Fibroblast of the aortic adventitia (primary cell): ENCODE measurements at places on chromosomes 11 and 22. TPM values are rescaled to one million over a fixed set of nuclear protein-coding genes. Genes with fewer than 3 reads are reported as not detected.

The APOA5 gene
- not detected in 2 replicates for total RNA-seq

The PNPLA3 gene
- 2.9 and 4.5 TPM in 2 replicates for total RNA-seq

The CTSF gene
- 35.0 and 47.1 TPM in 2 replicates for total RNA-seq

The SYT7 gene
- total RNA-seq: 7.0 and 112 TPM in 2 replicates

The POU2AF3 gene
- total RNA-seq: 0.45 and 1.3 TPM in 2 replicates

The PRSS23 gene
- 132 and 410 TPM in 2 replicates for total RNA-seq

The SLC7A4 gene
- 0.09 TPM in 1 of 2 replicates, not detected in the other for total RNA-seq

The SLC5A4 gene
- not detected in 2 replicates for total RNA-seq

The DNAJB13 gene
- total RNA-seq: not detected in 2 replicates

The OR8D1 gene
- total RNA-seq: not detected in 2 replicates

The SAA4 gene
- total RNA-seq: 0.27 TPM in 1 of 2 replicates, not detected in the other

The OR51B2 gene
- not detected in 2 replicates for total RNA-seq

The ATXN10 gene
- 130 and 261 TPM in 2 replicates for total RNA-seq

The TNNT3 gene
- 0.81 and 6.5 TPM in 2 replicates for total RNA-seq

The CAPN1 gene
- total RNA-seq: 43.2 and 164 TPM in 2 replicates

The TSSK2 gene
- total RNA-seq: not detected in 2 replicates

The MMP12 gene
- not detected in 2 replicates for total RNA-seq

The LIN7C gene
- 33.2 and 75.3 TPM in 2 replicates for total RNA-seq

The BATF2 gene
- 0.25 and 0.45 TPM in 2 replicates for total RNA-seq

The MYBPC3 gene
- total RNA-seq: not detected in 2 replicates

The STX3 gene
- 17.9 and 69.6 TPM in 2 replicates for total RNA-seq
